ENCODE measurements at places on chromosomes 3 and 15.

DNA sequence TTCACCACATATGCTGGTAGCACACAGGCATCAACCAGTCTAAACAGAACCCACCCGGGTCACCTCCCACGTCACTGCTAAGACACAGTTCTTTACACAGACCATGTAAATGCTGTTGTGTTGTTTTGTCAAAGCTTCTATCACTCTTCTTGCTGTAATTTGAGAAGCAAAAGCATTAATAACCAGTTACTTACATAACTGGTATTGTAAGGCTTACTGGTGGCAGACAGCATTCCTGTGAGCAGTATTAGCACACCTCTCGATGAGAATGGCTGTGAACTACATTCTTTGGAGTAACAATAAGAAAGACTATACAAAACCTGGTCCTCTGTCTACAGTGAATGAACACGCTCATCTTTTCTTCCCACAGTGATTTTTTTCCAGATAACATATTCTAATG is 479.2 kb downstream of the LPP start:
- no peak for DNase-seq

DNA sequence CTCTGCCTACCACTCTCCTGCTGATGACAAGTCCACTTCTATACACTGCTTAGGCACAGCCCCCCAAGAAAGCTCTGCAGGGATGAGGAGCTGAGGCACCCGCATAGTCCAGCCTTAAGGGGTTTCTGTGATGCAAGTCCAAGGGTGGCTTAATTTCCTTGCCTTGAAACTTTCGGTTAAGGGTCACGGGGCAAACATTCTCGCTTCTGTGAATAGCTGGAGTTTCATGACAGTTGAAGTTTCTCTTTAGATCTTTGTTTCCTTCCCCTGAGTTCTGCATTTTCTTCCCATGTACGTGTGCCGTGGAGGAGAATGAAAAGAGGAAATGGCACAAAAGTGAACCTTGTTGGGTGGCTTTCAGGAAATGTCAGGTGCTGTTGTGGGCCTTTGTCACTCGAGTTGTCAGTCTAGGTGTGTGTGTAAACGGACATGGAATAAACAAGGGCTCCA is 7.0 kb downstream of the GPR160 start:
- DNase-seq, result no peak

- DNase-seq, result no peak
Measured at GRCh38 chr3:111692593-111693552, 97.7 kb upstream of the ZBED2 start.

GRCh38 chr3:112132975-112133448 is at the start of gene GCSAM:
TSS of gene GCSAM (minus strand) at chr3:112133248. CDS start at chr3:112133120, 128 bp downstream.
- no peak for DNase-seq

GRCh38 chr15:70974004-70974832 is 81.6 kb downstream of the LRRC49 start:
- no peak for DNase-seq

All from hepatic stellate cell (primary cell).